ENCODE measurements at places on chromosomes 6 and 20. TPM values are rescaled to one million over a fixed set of nuclear protein-coding genes. Genes with fewer than 3 reads are reported as not detected.
A peak's percentile ranks its signal among the peaks of the same experiment; 100 is the strongest.

DNA sequence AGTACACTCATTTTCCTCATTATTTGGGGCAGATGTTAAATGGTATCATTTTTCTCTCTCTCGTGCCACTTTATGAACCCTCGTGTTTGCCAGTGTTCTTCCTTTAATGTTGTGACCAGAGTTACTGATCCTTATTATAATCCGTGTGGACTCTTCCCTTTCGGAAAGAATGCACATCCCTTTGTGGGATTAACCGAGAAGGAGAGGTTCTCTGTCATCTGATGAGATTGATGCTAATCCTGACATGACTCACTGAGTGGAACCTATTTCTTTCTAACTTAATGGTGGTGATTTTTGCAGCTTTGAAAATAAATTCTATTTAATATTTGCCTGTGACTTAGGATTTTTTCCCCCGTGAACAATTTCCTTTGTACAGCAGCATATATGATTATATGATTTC is 300.0 kb upstream of the MAN1A1 start:
- no peak for DNase-seq

DNA sequence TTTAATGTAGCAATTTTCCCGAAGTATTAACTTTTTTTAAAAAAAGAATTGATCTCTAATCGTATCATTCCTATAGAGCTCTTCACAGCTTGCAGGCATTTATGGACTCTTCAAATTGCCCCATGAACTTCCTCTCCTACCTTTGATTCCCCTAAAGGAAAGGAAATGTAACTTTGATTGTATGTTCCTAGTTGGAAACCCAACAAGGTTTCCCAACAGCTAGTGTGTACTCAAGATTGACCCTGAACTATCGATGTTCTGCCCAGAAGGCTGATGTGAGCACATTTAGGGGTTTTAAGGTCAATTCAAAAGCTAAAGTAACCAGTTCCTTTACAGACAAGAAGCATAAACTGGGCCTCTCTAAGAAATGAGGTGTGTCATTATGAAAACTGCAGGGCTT is 491.7 kb downstream of the PTPRT start:
- no peak for DNase-seq

- no peak for DNase-seq
Measured at GRCh38 chr6:42367353-42368011, 84.2 kb downstream of the TRERF1 start.

DNA sequence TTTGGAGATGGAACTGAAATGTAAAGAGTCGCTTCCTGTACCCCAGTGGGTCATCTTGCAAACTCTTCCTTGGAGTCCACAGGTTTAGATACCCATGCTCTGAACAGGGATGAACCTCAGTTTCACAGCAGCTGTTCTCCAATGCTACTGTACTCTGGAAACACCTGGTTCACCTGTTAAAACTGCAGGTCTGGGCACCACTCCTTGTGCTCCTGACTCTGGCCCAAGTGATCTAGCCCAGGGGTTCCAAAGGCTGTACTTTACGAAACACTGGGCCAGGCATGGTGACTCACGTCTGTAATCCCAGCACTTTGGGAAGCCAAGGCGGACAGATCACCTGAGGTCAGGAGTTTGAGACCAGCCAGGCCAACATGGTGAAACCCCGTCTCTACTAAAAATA is 102.1 kb downstream of the ATP9A start:
- peak; percentile 40 for DNase-seq

GRCh38 chr6:167699141-167699931 is 127.4 kb upstream of the AFDN start:
- DNase-seq, result no peak

GRCh38 chr20:33933469-33933909 is 60.2 kb upstream of the RALY start:
- DNase-seq, result no peak

- DNase-seq, result no peak
Measured at GRCh38 chr6:132659082-132659481, at the start of gene TAAR1. TAAR1 (minus strand) TSS chr6:132659182; CDS start chr6:132646003, 13,179 bp downstream.

- DNase-seq, result no peak
Measured at GRCh38 chr6:117564681-117565080, 37.6 kb downstream of the GOPC start.

DNA sequence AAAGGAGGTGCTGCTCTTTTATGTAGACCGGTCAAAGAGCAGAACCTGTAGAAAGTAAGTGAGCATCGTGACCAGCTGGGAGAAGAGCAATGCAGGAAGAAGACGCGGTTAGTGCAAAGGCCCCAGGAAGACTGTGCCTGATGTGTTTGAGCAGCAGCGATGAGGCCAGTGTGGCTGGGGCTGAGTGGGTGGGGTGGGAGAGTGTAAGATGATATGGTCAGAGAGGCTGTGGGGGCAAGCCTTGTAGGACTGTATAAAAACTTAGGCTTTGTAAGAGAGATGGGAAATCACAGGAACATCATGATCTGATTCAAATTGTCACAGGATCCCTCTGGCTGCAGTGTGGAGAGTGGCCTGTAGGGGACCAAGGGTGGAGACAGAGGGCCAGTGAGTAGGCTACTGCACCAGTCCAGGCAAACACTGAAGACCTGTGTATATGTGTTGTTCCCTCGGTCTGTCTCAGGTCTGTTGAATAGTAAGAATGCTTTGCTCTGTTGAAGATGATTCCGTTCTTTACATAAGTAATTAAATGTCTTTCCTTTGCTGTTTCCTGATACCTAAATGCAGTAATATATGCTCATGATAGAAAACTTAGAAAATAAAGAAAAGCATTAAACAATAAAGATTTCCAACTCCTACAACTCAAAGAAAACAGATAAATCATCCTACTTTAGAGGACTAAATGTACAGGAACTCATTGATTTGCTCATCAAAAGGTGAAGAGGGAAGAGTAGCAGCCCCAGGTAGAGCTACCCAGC is 23.6 kb upstream of the WFDC2 start:
- no peak for DNase-seq

The SMLR1 gene
- total RNA-seq, result not detected

The APCDD1L gene
- total RNA-seq, result 4.4 TPM

The FAXC gene
- 14.2 TPM for total RNA-seq

The HLA-DQB1 gene
- 1.7 TPM for total RNA-seq

The CCDC170 gene
- total RNA-seq, result 0.41 TPM

The TMEM200A gene
- total RNA-seq, result 51.2 TPM

The SLC26A8 gene
- total RNA-seq, result not detected

The LRRC73 gene
- 0.37 TPM for total RNA-seq

The KCNK16 gene
- not detected for total RNA-seq

The TREML2 gene
- total RNA-seq, result 0.17 TPM

The OR2H1 gene
- not detected for total RNA-seq

Data from foreskin keratinocyte (primary cell).